H1 (cell line): ENCODE measurements at places on chromosomes 1 and 21.

GRCh38 chr1:161855260-161855659 lies 89.1 kb downstream of the ATF6 start:
- DNase-seq, result no peak

DNA sequence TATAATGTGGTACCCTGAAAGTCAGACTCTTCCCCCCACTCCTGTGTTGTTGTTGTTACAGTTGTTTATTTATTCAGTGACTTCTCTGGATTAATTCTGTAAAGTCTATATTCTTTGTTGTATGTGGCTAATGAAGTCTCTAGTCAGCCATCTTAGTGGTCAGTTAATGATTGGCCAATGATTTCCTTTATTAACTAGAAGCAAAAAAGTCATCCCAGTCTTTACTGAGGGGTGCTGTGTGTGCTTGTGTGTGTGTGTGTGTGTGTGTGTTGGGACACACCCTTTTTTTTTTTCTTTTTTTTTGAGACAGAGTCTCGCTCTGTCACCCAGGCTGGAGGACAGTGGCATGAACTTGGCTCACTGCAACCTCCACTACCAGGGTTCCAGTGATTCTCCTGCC lies 37.3 kb upstream of the HYI start:
- DNase-seq, result no peak

- no peak for DNase-seq
Observed at GRCh38 chr1:234212764-234213657, 160.2 kb upstream of the COA6 start.

- DNase-seq, result no peak
Observed at GRCh38 chr1:116420417-116421200, 47.6 kb downstream of the ATP1A1 start.

DNA sequence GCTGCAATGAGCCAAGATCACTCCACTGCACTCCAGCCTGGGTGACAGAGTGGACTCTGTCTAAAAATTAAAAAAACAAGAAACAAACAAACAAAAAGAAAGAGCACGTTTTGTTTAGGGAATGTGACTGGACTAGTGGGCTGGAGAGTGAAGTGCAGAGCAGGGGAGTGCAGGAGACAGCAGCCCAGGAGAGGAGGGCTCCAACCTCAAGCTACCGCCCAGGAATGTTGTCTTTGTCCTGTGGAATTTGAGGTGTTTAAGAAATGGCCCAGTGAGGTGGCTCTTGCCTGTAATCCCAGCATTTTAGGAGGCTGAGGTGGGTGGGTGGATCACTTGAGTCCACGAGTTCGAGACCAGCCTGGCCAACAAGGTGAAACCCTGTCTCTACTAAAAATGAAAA lies 42.4 kb upstream of the MTF2 start:
- DNase-seq, result no peak

- DNase-seq, result peak; percentile 80
Observed at GRCh38 chr1:156641761-156642264, at the start of gene BCAN. Gene BCAN, plus strand, starts transcription at chr1:156642117. Its CDS starts 3,938 bp downstream, at chr1:156646055.

- DNase-seq, result no peak
Observed at GRCh38 chr1:101846820-101847219, 149.9 kb downstream of the OLFM3 start.

DNA sequence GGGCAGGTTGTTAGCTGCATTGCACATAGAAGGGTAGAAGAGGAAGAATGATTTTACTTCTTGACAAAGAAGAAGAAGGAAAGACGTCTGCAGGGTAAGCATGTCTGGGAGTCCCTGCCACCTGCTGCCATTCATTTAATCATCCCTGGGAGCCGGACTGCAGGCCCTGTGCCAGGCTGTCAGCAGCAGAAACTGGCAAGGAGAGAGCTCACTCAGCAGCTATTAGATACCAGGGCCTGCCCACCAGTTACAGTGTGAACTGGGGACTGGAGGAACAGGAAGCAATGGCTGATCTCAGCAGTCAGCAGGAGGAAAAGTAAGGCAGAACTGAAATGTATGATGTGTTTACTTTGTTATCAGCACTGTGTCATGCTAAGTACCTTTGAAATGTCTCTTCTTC lies 75.7 kb upstream of the C1orf87 start:
- DNase-seq, result no peak

DNA sequence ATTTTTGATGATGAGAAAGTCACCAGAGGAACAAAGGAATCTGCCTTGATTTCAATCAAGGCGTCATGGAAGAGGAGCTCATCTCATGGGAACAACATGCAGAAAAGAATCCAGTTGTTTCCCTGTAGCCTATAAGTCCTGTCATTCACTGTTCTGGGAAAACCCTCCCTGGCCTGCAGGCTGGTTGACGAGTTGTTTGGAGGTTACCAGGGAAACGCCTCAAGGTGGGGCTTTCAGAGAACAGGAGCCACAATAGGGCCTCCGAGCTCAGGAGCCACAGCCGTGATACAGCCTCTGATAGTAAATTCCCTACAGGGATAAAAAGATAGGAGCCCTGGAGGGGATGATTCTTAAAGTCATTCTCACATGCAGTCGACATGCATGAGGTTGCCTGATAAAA lies 135.2 kb downstream of the PSMG1 start:
- DNase-seq, result no peak

- no peak for DNase-seq
Observed at GRCh38 chr1:94819238-94819944, 766 bp upstream of the SLC44A3 start.

DNA sequence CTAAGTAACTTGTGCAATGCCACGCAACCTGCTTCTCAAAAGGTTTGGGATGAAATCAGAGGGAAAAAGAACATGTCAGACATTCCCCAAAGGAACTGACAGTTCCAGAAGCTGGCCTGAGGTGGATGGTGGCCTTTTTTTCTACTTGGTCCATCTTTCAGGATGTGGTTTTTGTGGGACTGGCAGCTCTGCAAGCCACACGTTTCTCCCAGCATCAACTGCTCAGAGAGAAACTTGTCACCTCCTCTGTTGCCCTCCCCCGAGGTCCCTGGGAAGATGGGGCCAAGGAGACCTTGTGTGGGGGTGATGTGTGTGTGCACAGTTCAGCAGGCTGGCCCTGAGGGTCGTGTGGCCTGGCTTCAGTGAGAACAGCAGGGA lies 2.5 kb upstream of the DHRS3 start:
- DNase-seq, result no peak

- DNase-seq, result no peak
Observed at GRCh38 chr1:184953600-184954219, 20.6 kb downstream of the NIBAN1 start.

GRCh38 chr1:203083463-203083921 lies 2.3 kb downstream of the MYOG start:
- no peak for DNase-seq

GRCh38 chr1:198927129-198927528 lies 288.3 kb downstream of the PTPRC start:
- DNase-seq, result no peak

DNA sequence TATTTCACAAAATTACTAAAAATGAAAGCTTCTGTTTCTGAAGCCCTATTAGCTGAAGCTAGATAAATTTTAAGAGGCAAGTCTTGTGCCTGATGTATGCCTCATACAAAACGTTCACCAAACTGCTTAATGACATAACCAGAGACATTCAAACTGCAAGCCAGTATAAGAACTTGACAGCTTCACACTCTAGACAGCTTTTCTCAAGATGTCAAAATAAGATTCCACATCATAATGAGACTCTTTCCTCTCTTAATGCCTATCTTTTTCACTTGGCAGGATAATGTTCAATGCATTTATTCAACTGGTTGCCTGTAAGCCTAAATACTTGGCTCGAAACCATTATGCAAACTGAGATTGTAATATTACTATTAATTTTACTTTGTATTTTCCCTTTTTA lies 424.0 kb downstream of the LTN1 start:
- DNase-seq, result no peak

- no peak for DNase-seq
Observed at GRCh38 chr1:92447976-92448375, 38.7 kb downstream of the GFI1 start.

GRCh38 chr1:61307422-61308142 lies 225.2 kb downstream of the NFIA start:
- no peak for DNase-seq

DNA sequence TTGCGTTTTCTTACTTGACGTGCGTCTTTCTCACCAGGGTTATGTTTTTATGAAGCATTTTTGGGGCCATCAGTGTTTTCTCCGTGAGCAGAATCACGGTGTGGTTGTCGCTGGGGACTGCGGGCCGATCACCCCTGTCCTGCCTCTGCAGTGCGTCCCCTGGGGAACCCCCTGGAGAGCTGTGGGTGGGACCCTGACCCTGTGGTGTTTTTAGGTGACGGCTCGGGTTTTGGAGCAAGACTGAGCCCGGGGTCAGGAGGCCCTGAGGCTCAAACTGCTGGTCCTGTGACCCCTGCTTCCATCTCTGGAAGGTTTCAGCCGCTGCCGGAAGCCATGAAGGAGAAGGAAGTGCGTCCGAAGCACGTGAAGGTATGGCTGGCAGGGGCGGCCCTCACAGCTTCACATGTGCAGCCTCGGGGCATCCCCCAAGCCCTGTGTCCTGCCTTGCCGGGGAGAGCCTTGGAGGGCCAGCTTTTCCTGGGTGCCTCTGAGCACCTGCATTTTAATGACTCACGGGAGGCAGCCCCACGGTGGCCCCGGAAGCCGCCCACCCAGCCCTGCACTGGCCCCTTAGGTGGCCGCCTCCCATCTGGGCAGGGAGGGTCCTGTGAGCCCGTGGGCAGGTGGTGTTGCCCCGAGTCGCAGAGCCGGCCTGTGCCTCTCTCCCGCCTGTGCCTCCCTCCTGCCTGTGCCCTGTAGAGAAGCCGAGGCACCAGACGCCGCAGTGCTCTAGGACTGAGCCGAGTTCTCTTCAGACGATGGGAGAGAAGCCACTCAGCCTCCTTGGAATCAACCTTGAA lies 36.7 kb upstream of the DIP2A start:
- no peak for DNase-seq

GRCh38 chr1:182107209-182107608 lies 45.7 kb upstream of the ZNF648 start:
- DNase-seq, result no peak

- DNase-seq, result no peak
Observed at GRCh38 chr1:70465911-70466310, 54.8 kb downstream of the CTH start.
